Stimulated activated CD4-positive, alpha-beta T cell treated with anti-CD3 and anti-CD28 coated beads, Interleukin-15, amount 100 ng/mL, for 1 hour (primary cell): ENCODE measurements at places on chromosomes 12 and 14.

DNA sequence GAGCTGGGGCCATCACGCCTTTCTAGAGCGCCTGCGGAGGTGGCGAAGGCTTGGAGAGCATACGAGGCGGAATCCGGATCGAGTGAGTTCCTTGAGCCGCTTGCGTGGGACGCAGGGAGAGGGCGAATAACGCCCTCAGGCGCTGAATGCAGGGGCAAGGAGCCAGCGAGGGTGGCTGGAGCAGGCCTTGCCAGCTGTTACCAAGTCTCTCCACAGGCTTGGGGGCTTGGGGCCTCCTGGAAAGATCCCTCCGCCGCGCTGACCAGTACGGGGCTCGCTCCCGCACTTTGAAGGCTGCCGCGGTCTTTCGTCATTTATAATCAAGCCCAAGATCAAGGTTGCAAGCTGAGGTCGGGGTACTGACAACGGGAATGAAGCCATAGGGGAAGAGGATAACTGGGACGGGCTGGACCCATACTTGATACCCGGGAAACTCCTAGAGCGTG, 1.2 kb downstream of the FLRT2 start:
- DNase-seq, result no peak

GRCh38 chr12:8661016-8661415, 1.6 kb downstream of the MFAP5 start:
- no peak for DNase-seq

DNA sequence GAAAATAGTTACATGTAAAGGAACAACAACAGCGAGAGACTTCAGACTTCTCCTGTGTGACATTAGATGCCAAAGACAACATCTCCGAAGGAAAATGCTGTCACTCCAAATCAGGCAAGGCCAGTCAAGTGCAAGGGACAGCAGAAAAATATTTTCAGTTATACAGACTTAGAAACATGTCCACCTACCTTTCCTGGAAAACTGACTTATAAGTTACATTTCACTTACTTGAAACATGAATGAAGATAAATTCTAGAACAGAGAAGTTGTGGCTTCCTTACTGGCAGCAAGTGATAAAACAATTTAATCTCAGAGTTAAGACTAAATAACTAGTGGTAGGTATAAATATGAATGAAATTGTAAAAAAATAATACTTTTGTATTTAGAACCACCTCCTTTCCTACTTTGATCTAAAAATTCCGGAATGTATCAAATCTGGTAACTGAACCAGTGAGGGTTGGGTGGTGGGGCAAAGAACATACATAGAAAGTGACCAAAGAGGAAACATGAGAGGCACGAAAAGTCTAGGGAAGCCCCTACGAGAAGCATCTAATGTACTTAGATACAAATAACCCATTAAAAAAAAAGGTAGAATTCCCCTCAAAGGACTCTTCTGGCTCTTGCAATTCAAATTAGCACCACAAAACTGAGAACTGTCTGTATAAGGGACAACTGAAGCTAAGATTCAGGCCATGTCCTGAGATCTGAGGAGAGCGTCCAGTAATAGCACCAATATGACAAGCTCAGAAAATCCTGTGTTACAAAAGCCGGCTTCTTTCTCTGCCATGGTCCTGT, 21.2 kb downstream of the MTHFD1 start:
- DNase-seq, result no peak

- DNase-seq, result no peak
Observed at GRCh38 chr12:46460682-46461210, 88.2 kb upstream of the SLC38A2 start.
